Pons (tissue), 1 donor: ENCODE measurements at places on chromosomes 5 and 9.

GRCh38 chr5:146340260-146341081 is 1.8 kb downstream of the POU4F3 start:
- DNase-seq: no peak

DNA sequence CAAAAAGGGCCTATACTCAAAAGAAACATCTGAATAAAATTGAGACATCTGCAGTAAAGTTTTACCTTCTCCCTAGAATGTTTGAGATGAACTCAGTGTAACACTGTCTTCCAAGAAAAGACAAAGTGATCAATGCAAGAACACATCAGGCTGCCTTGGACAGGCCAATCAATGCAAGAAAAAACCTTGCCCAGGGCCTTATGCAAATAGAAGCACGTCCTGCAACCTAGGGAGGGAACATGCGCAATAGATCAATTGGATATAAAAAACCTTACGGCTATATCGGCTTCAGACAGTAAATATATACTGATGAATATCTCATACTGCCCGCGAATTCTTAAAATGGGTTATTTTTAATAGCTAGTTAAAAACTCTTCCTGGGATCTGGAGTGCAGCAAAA is 66.4 kb upstream of the POU5F2 start:
- DNase-seq: no peak

- no peak for DNase-seq
Observed at GRCh38 chr5:107631805-107632362, 38.9 kb downstream of the EFNA5 start.

- no peak for DNase-seq
Observed at GRCh38 chr5:31131381-31131891, 62.0 kb upstream of the CDH6 start.

DNA sequence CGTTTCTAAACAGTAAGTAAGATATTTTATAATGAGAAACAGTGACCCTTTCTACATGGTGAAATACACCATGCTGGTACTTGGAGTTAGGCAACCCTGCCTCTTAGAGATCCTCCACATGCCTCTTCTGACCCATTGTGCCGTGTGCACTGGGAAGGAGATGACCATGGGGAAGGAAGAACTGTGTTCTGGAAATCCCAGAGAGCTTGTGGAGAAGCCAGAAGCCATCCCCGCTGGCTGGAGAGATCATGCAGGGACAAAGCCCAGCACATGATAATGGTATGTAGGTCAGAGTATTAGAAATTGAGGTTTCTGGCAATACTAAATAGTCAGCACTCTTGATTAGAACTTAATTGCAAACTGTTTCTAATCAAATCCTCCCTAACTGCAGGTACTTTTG is 307.3 kb downstream of the FBXL7 start:
- no peak for DNase-seq

DNA sequence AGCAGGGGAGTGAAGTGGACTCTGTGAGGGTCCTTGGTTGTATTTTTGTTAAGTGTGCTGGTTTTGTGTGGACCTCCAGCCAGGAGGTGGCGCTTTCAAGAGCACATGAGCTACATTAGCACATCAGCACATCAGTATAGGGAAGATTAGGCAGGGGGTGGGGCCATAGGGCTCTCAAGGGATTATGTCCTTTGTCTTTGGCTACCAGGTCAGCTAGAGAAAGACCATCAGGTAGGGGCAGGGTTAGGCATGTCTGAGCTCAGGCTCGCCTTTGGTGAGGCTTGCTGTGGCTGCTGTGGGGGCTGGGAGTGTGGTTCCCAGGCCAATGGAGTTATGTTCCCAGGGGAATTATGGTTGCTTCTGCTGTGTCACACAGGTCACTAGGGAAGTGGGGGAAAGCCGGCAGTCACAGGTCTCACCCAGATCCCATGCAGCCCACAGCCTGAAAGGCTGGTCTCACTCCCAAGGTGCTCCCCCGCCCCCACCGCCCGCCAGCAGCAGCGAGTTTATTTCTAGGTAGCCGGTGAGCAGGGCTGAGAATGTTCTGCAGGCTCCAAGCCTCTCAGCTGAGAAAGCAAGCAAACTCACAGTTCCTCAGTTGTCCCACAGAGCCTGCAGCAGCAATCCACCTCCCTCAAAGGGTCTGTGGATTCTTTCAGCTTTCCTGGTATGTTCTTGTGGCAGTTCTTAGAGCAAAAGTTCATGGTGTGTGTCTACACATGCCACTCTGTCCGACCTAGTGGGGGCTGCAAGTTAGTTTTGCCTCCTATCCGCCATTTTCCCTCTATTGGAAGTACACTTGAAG is 13.7 kb downstream of the OR1J1 start:
- no peak for DNase-seq

DNA sequence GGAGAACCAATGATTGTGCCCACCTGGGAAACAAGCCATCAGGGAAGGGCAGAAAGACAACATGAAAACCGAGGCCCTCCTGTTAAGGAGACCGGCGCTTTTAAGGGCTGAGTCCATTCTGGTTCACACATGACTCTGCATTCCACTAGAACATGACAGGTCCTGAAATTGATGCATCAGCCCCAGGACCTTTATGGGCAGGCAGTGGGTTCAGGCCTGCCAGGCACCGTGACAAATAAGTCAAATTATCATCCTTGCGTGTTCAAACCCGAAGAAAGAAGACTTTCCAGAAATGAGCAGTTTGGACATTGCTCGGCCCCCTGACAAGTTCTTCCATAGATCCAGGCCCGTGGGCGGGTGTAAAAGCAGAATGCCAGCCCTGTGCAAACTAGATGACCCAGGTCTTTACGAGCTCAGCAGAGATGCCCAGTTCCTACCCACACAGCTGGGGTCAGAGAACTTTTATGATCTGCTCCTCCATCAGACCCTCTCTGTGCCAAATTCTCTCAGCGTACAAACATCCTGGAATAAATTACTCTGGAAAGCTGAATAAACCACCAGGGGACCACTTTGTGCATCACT is 295.5 kb upstream of the WWC1 start:
- no peak for DNase-seq

DNA sequence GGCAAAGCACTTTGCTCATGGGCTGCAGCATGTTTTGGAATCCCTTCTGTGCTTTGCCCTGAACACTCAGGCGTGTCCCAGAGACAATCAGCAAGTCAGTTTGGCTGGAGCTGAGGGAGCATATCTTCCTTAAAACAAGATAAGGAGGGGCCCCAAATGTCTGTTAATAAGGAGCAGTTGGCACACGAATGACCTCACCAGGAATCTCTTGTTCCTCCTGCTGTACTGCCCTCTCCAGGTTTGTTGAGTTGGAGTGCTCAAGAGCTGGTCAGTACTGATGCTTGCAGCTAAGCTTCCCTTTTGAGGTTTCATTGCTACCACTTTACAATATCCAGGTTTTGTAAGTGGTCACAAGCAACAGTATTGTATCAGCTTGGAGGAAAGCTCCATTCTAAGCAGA is 101.3 kb upstream of the EGFLAM start:
- DNase-seq: no peak

- DNase-seq: no peak
Observed at GRCh38 chr5:58317808-58318207, 142.1 kb downstream of the PLK2 start.

DNA sequence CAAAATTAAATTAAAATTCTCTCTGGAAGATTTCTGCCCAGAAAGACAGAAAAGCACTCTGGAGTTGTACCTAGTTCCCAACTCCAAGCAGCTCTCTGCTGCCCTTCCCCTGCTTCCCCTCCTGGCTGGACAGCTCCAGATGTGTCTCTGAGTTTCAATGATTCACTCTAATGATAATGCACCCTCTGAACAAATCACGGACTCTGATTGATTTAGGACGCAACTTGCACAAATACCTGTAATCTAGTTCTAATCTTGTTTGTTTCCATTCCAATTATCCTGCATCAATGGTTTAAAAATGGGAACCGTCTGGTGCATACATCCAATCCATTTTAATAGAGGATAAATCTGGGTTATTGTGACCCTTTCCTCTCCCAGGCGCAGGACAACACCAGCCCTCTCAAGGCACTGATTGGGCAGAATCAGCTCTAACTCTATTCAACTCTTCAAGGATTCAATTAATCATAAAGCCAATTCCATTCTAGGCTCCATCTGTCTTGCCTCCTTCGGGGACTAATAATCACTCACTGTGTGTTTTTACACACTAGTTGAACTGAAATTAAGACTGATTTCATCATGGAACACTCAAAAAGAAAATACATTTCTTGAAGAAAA is 111.2 kb upstream of the LRRTM2 start:
- DNase-seq: no peak

GRCh38 chr9:8096091-8096490 is 296.5 kb upstream of the DMAC1 start:
- no peak for DNase-seq

DNA sequence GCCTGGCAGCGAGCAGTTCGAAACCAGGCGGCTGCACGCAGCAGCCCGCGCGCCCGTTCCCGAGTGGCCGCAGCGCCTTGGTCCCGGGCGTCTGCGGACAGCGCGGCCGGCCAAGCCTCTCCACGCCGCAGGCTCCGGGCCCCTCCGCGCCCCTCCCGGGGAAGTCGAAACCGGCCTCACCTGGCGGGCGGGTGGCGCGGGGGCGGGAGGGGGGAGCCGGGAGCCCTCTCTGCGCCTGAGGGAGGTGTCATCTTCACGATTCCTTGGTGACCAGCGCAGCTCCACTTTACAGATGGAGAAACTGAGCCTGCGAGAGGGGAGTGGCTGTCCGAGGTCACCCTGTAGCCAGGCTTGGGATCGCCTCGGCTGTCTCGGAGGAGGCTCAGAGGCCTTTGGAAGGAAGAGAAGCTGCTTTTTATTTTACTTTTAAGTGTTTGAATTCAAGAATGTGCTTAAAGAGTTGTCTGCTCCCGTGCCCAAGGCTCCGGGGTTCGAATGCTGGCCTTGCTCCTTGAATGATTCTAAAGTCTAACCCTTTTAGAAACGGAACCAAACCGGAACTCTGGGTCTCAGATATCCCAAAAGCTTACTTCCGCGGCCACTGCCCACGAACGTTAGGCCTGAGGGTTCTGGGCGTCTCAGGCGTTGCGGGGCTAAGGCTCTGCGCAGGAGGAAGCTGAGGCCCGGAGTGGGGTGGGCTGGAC is 662 bp downstream of the SUSD3 start:
- no peak for DNase-seq

GRCh38 chr5:151595411-151595826 is 4.3 kb upstream of the FAT2 start:
- no peak for DNase-seq

- DNase-seq: no peak
Observed at GRCh38 chr9:134758949-134759607, 117.5 kb downstream of the COL5A1 start.

DNA sequence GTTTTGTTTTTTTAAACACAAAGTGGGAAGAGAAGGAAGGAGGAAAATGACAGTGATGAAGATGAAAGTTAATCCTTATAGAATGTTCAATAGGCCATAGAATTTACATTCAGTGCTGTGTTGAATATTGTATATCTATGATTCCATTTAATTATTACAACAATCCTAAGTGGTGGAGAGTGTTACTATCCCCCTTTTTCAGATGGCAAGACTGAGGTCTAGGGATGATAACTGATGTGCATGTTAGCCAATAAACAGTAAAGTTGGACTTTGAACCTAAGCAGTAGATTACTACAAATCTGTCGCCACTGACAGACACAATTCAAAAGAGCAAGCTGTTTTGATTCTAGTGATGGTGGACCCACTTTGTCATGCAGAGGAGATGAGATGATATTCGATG is 237.9 kb downstream of the ARHGAP26 start:
- no peak for DNase-seq

- DNase-seq: no peak
Observed at GRCh38 chr5:31047621-31048020, 145.9 kb upstream of the CDH6 start.

- no peak for DNase-seq
Observed at GRCh38 chr5:175863316-175863715, 8.1 kb upstream of the CPLX2 start.

DNA sequence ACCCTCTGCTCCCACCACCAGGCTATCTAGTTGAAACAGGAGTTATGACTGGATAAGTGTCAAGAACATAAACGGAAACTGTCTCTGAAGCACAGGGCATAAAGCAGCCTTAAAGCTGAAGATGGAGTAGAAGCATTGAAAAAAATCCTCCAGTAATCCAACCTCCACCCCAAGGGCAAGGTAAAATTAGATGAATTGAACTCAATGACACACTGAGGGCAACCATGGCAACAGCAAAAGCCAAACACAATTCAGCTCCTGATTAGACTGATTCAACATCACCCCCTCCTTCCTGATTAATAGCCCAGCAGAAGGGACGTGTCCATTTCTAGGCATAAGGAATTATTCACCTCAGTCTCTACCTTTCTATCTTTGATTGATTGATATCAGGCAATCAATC is 183.2 kb upstream of the MAP3K1 start:
- no peak for DNase-seq

DNA sequence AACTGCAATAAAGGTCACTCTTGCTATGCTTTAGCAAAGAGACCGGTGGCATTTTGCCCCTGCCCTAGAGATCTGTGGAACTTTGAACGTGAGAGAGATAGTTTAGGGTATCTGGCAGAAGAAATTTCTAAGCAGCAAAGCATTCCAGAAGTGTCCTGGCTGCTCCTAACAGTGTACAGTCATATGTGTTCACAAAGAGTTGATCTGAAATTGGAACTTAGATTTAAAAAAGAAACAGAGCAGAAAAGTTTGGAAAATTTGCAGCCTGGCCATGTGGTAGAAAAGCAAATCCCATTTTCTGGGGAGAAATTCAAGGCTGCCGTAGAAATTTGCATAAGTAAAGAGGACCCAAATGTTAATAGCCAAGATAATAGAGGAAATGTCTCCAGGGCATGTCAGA is 169.2 kb downstream of the FGF1 start:
- no peak for DNase-seq

DNA sequence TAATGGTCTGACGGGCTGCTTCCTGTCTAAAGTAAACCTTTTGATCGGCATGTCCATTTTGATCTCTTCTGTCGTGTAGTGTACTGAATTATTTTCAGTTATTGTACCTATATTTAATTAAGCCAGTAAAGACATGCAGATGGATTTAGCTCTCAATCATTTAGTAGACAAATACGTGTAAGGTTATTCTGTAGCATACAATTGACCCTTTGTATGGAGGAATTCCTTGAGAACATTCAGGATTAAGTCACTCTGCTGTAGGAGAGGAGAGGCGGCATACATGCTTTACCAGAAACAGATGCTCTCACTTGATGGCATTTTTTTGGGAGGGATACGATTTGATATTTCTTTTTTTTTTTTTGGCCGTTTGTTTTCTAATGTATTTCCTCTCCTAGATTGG is 141.0 kb downstream of the PBX3 start:
- peak; percentile 53 for DNase-seq

- DNase-seq: no peak
Observed at GRCh38 chr5:167743695-167744464, 547.6 kb upstream of the WWC1 start.

DNA sequence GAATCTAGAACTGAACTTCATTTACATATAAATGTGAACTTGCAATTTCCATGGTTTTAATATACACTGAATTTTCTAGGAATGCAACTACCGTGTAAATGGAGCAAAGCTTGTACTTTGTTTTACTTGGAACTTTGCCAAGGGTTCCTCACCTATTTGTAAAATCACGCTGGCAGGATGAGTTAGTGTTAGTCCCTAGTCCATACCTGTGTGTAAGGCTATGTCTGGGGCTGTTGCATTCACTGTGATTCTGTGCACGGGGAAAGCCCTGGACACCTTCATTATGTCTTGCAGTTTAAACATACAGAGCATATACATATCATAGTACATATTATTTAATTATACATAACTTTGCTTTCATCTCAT is 119.9 kb downstream of the PAX5 start:
- no peak for DNase-seq

GRCh38 chr9:95029288-95029687 is 288.2 kb downstream of the FANCC start:
- DNase-seq: no peak

GRCh38 chr5:432201-432927 is 10.6 kb upstream of the EXOC3 start:
- no peak for DNase-seq
